ENCODE measurements at places on chromosomes 1 and 21.

DNA sequence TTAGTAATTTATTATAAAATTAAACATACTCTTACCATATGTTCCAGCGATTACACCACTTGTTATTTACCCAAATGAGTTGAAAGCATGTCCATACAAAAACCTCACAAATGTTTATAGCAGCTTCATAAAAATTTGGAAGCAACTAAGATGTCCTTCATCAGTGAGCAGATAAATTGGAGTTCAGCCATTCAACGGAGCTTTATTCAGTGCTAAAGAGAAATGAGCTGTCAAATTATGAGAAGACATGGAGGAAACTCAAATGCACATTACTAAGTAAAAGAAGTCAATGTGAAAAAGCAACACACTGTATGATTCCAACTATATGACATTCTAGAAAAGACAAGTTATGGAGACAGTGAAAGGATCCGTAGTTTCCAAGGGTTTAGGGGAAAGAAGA is 606.7 kb upstream of the TMPRSS15 start:
- no peaks in the 10 kb centered on the region for H3K36me3 ChIP-seq
- DNase-seq: no peak
- no peak overlapping the region for H3K4me3 ChIP-seq

- H3K4me1 ChIP-seq: no peaks in the 10 kb centered on the region
- no peaks in the 10 kb centered on the region for H3K27me3 ChIP-seq
- no peak for DNase-seq
- H3K36me3 ChIP-seq: no peaks in the 10 kb centered on the region
- no peak overlapping the region for H3K4me3 ChIP-seq
Measured at GRCh38 chr1:97050506-97050905, 328.9 kb downstream of the PTBP2 start.

DNA sequence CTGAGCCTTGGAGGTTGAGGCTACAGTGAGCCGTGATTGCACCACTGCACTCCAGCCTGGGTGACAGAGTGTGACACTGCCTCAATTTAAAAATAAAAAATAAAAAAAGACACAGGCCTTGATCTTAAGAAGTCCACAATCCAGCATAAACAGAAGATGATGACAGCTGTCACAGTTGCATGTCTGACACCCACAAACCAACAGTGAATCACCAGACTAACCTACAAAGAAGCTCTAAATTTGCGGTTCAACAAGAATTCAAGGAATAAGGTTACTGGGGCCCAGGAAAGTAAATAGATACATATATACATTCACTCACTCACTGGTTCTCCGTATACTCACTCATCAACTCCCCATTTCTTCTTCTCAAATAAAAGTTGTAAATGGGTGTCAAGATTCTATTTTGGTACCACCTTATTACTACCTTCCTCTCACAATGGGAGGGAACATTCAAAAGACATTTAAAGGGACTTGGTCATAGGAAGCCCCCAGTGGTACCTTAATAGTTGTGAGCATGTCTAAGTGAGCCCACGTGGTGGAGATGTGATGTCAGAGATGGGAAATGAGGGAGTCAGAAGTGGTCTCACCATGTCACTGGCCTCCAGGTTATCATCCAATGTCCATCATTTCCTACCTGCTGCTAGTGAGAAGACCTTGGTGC is 66.9 kb upstream of the PRDX6 start:
- no peak for DNase-seq
- no peak overlapping the region for H3K27ac ChIP-seq
- no peak overlapping the region for H3K4me3 ChIP-seq
- peaks cover 8% of the 10 kb centered on the region for H3K4me1 ChIP-seq

DNA sequence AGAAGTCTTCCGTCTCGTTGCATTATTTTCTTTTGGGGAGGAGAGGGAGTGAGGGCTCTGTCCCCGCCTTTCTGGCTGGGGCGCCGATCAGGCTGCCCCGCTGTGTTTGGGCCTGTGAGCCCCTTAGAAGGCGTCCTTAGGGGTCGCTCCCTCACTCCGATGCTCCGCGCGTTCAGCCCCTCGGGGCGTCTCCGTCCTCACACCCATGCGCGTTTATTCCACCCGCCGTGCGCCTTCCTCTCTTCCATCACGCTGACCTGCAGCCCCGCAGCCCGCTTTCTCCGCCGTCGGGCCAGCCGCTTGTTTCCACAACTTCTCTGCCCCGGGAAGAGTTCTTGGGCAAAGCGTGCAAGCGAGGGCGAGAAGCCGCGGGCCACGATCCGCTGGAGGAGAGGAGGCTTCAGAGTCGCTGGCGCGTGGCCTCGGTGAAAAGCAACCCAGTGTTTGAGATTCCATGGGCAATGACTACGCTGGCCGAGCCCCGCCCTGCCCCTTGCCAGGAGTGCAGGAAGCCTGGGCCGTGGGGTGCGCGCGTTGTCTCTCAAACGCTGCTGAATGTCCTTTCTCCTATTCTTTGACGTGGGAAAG is 27.7 kb downstream of the TRIM11 start:
- no peaks in the 10 kb centered on the region for H3K27me3 ChIP-seq
- no peak for DNase-seq
- peak overlapping the region; percentile 61 for H3K27ac ChIP-seq

GRCh38 chr1:40887012-40887378 is 24.8 kb upstream of the CITED4 start:
- H3K36me3 ChIP-seq: no peaks in the 10 kb centered on the region
- peaks cover 16% of the 10 kb centered on the region for H3K27me3 ChIP-seq
- H3K27ac ChIP-seq: no peak overlapping the region
- DNase-seq: no peak

- H3K27me3 ChIP-seq: no peaks in the 10 kb centered on the region
- DNase-seq: no peak
- no peaks in the 10 kb centered on the region for H3K4me1 ChIP-seq
- H3K36me3 ChIP-seq: no peaks in the 10 kb centered on the region
- no peak overlapping the region for H3K27ac ChIP-seq
- H3K4me3 ChIP-seq: no peak overlapping the region
Measured at GRCh38 chr1:186194107-186194756, 180.8 kb downstream of the TPR start.

DNA sequence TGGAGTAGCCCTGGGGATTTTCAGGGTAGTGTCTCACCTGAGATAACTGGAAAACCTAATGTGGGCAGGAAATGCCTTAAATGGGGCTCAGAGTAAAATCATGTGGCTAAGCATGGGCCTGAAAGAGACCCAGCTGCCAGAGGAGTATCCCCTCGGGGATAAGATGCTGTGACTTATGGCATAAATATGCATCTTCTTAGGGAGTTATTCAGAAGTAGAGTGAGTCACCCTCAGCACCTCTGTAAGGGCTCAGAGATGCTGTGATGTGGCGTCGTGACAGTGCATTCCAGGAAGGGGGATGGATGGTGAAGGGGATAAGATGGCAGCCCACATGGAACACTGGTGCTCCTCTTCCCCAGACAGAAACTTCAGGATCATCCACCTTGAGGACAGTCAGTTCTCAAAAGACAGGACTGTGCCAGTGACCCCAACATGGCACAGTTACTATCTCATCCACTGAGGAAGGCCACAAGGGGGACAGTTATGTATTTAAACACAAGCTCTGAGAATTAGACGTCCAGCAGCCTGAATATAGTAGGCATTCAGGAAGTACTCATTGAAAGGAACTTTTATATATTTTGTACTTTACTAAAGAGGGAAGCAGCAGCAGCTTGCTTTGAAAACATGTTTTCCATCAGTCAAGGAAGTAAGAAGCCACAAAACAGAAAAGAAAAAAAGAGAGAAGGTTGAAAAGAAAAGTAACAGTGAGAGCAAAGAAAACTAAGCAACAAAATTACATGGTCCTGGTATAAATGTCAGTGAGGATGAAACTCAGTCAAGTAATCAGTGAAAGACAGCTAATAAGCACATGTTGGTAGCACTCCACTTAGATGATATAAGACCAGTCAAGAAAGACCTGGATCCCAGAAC is 8.3 kb downstream of the IL24 start:
- H3K27ac ChIP-seq: no peak overlapping the region
- H3K36me3 ChIP-seq: no peaks in the 10 kb centered on the region

DNA sequence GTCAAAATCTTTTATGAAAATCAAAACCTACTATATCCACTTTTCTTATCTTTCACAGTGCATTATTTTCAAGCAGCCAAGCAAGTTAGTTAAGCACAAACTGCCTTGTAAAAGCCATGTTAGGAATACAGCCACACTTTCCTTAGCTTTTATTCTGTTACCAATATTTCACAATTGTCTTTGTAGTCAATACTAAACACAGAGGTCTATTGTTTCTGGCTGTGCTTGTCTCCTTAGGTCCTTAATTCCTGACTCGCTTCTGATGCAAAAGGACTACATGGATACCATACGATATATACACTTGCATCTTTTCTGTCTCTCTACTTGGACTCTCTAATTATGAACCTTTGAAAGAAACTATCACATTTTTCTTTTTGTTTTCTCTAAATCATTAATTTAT is 331.8 kb downstream of the NEGR1 start:
- no peaks in the 10 kb centered on the region for H3K36me3 ChIP-seq
- no peak for DNase-seq
- no peak overlapping the region for H3K27ac ChIP-seq
- H3K27me3 ChIP-seq: no peaks in the 10 kb centered on the region
- no peak overlapping the region for H3K4me3 ChIP-seq
- no peaks in the 10 kb centered on the region for H3K4me1 ChIP-seq

GRCh38 chr1:82762829-82763532 is 962.2 kb downstream of the ADGRL2 start:
- DNase-seq: no peak
- H3K27me3 ChIP-seq: no peaks in the 10 kb centered on the region
- H3K36me3 ChIP-seq: no peaks in the 10 kb centered on the region
- no peaks in the 10 kb centered on the region for H3K4me1 ChIP-seq

DNA sequence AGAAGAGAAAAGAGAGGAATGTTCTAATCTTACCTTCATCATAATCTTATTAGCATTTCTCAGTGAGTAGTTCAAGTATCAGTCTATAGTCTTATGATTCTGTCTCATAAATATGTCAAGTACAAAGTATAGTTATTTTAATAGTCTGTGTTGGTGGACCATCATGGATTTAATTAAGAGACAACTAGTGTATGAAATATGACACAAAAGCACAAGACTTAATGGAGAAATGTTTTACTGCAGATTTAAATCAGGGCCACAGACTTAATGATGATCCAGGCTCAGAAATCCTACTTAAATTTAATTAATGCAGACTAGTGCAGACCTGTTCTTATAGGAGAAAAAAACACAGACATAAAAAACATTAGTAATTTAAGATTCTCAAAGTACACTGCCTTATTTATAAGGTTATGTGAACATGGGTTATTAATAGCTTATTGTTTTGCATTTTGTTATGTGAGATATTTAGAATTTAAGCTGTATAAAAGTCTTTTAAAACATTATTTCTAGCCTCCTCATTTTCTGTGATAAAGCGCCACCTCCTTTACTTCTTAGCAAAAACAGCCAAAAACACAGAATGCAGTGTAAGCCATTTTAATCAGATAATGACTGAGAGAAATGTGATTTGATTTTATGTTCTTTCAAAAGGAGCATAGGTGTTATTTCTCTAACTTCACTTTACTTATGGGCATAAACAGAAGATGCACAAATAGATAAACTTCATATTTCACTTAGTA is 255.0 kb upstream of the SNX7 start:
- H3K36me3 ChIP-seq: no peaks in the 10 kb centered on the region
- no peak for DNase-seq
- H3K27me3 ChIP-seq: no peaks in the 10 kb centered on the region

DNA sequence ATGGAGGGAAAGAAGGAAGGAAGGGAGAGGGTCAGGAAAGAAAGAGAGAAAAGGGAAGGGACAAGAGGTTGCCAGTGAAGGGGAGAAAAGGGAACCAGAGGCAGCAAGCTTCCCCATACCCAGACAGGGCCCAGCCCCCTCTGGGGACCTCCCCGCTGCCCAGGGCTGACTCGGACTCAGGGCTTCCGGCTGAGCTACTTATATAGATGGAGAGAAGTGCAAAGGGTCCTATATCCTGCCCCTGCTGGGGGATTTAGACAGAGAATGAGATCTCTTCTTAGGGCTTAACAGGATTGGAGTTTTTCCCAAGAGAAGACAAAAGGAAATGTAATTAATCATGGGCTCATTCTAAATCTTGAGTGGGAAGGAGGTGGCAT is at the start of gene ETV3L:
TSS of gene ETV3L (minus strand) at position 176 of the 377 bp plus-strand sequence. CDS start 285 bp downstream, outside the sequence.
- DNase-seq: no peak
- H3K4me3 ChIP-seq: no peak within 1 kb of the TSS
- no peaks in the 10 kb centered on the region for H3K4me1 ChIP-seq
- H3K27me3 ChIP-seq: no peaks in the 10 kb centered on the region
- no peak within 1 kb of the TSS for H3K27ac ChIP-seq

DNA sequence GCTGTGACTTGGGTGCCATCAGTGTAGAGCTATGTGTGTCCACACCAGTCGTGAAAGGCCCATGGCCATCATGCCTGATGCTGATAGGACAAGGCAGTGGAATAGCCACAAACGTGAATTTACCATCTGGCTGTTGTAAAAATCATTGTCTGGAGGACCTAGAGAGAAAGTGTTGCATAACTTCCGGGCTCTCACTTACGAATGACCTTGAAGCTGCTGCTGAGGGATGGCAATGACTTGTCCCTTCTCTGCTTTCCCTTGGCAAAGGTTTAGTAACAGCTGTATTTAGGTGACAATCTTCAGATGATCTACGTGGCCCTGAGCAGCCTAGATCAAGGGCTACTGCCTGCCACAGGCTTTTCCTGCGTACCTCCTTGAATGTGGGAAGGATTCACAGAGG is 5.8 kb downstream of the ATP1B1 start:
- peaks cover 75% of the 10 kb centered on the region for H3K4me1 ChIP-seq
- peak; percentile 69 for DNase-seq
- peak overlapping the region; percentile 93 for H3K27ac ChIP-seq
- H3K36me3 ChIP-seq: no peaks in the 10 kb centered on the region
- H3K4me3 ChIP-seq: no peak overlapping the region

DNA sequence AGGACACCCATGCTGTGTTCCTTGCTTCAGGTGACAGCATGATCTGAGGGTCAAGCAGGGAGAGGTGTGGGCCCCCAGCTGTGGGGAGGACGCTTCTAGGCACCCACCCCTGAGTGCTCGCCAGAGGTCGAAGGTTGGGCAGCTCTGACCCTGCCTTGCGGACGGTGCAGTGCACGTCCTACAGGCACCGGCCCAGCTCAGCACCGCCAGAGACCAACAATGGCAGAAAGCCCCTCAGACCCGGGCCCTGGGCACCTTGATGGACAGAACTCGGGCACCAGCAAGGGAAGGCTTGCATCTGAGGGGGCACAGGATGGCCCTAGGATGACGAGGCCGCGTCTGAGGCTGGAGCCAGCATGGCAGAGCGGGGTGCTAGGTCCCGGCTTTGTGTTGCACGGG is 24.7 kb downstream of the NADK start:
- no peak for DNase-seq
- no peaks in the 10 kb centered on the region for H3K27me3 ChIP-seq
- H3K4me1 ChIP-seq: peaks cover 8% of the 10 kb centered on the region
- no peak overlapping the region for H3K27ac ChIP-seq
- H3K4me3 ChIP-seq: no peak overlapping the region
- peaks cover 50% of the 10 kb centered on the region for H3K36me3 ChIP-seq

- peaks cover 7% of the 10 kb centered on the region for H3K4me1 ChIP-seq
- H3K27me3 ChIP-seq: peaks cover 29% of the 10 kb centered on the region
- no peak overlapping the region for H3K27ac ChIP-seq
- H3K36me3 ChIP-seq: no peaks in the 10 kb centered on the region
- no peak overlapping the region for H3K4me3 ChIP-seq
Measured at GRCh38 chr1:116664366-116664977, 3.1 kb downstream of the IGSF3 start.
